Right lung (tissue), 10 donors: ENCODE measurements at places on chromosomes 3 and 15. TPM values are rescaled to one million over a fixed set of nuclear protein-coding genes. Genes with fewer than 3 reads are reported as not detected.

GRCh38 chr3:101879623-101880284 lies 30.4 kb downstream of the NFKBIZ start:
- DNase-seq, result no peak

Gene CSPG5
- 0.84 TPM for polyA plus RNA-seq

- DNase-seq, result peak; percentile 81
These were observed at the start of gene SLC9C1 for GRCh38 chr3:112293368-112294321. TSS of gene SLC9C1 (minus strand) at chr3:112294216. CDS start at chr3:112286791, 7,425 bp downstream.

DNA sequence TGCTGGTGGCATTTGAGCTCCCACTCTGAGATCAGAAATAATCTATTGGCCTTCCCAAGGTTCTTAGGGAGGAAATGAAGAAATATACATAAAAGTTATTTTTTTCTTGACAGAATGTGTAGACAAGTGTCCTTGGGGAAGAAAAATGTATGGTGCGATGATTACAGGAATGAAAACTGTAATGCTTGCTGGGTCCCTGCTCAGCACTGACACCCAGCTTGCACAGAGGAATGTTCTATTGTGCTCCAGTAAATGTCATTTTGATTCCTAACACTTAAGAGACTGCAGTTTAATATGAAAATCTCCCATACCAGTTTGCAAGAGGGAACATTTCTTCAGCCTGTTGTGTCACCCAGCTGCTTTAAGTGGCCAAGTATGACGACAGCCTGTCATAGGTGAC lies 271.3 kb upstream of the TPM1 start:
- DNase-seq, result no peak

- no peak for DNase-seq
These were observed 74.8 kb upstream of the MAGI1 start for GRCh38 chr3:66113542-66113941.

Gene FGF7
- polyA plus RNA-seq, result 21.8 TPM

DNA sequence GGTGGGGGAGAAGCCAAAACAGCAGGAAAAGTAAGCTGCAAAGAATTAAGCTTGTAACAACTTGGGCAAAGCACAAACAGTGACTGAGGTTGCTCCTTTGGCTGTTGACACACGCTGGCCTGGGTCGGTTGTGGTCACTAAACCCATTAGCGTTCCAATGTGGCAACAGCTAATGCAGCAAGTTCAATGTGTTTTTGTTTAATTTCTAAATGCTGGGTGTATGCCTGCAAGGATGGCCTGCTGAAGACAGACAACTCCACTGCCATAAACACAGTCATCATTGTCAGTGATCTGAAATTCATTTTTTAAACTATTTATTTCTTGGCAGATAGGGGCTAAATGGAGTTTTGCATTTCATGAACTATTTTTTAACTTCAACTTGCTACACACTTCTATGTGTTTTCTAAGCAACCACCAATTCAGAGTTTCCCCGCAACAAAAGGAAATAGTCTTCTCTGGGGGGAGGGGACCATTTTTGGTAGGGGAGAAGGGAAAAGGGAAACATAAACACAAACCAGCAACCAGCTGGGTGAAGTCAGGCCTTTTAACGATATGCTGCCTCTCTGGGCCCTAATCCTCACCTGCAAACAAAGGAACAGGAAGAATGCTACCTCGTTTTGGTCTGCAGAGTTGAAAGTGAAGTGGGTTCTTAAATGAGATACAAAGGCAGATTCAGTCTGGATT lies 34.8 kb upstream of the WNT5A start:
- DNase-seq, result no peak

DNA sequence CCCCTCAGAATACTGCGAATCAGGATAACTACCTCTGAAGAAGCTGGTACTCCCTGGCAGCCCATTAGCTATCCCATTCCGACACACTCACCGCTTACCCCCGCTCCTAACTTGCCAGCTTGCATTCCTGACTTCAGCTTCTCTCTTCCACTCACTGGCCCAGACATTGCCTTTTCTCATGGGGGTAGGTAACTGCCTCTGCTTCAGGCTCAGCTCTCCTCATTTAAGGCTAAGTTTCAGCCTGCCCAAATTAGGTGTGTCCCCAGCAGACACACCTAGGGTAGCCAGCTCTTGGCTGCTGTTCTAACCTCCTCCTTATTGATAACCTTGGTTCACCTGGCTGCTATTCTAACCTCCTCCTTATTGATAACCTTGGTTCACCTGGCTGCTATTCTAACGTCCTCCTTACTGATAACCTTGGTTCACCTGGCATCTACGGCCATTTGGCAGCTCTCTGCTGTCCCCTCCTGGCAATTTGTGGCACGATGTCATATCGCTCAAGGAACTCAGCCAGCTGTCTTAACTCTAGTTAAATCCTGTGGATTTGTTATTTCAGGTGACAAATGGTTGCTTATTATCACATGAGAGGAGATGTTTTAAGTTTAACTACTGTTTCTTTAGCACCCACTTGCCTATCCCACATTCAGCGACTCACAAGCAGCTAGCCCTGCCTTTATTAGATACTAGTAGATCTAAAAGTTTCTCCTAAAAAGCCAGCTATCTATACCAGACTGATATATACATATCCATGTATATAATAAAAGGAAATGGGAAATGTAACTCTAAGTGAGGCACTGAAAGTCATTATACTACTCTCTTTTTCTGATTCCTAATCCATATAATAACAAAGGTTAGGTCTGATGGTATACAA lies 106.5 kb upstream of the ACP3 start:
- no peak for DNase-seq

- no peak for DNase-seq
These were observed 13.9 kb downstream of the EOMES start for GRCh38 chr3:27708250-27708649.

DNA sequence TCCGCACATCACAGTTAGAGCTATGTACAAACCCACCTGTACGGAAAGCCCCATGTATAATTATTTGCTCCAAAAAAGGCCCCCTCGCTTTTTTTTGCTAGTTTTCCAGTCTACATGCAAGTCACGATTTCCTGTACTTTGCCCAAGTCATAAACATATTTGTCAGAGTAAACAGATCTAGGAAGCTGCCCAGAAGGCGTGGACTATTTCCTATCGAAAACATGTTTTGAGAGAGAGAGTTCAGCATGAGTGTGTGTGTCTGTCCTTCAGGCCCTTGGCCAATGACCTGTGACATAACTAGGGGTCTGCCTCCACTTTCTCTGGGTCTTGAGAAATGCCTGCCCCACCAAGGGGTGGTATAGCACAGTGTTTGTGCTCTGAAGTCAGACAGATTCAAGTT lies 72.7 kb upstream of the HACD2 start:
- DNase-seq, result no peak

GRCh38 chr15:100134586-100134985 lies 207.2 kb downstream of the ADAMTS17 start:
- no peak for DNase-seq

DNA sequence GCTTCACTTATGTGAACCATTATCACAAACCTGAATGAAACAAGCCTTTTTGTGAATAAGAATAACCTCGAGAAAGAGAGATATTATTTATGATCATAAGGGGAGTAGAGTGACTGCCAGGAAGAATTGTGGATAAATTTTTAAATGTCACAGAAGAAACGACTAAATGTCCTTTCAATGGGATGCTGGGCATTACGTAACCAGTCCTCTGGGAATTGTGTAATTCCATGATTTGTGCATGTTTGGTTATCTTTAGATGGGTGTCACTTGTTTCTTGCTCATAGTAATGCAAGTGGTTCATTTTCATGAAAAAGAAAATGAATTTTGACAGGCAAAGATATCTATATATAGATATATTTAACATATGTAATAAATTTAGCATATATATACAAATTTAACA lies 379.5 kb upstream of the AGTR1 start:
- no peak for DNase-seq

- no peak for DNase-seq
These were observed 95.1 kb downstream of the LRIG1 start for GRCh38 chr3:66405701-66406091.

DNA sequence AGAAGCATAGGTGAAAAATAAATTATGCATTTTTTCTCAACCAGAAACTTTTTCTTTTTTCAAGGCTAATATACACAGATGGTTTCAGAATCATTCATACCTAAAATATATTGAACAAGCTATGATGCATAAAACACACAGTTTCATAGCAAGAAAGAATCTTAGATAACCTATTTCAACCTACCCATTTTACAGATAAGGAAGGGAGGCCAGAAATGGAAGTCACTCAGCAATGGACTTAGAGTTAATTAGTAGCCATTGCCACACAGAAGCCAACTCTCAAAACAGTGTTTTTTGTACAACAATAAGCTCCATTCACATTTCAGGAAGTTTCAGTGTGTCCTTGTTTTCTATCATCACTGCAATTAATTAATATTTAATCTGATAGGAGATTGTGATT lies 27.5 kb upstream of the STRIT1 start:
- DNase-seq, result no peak

- DNase-seq, result no peak
These were observed 20.8 kb upstream of the APH1B start for GRCh38 chr15:63256433-63257274.

Gene DYNLT2B
- 26.4 TPM for polyA plus RNA-seq

GRCh38 chr3:168002786-168003368 lies 92.8 kb downstream of the GOLIM4 start:
- DNase-seq, result no peak

DNA sequence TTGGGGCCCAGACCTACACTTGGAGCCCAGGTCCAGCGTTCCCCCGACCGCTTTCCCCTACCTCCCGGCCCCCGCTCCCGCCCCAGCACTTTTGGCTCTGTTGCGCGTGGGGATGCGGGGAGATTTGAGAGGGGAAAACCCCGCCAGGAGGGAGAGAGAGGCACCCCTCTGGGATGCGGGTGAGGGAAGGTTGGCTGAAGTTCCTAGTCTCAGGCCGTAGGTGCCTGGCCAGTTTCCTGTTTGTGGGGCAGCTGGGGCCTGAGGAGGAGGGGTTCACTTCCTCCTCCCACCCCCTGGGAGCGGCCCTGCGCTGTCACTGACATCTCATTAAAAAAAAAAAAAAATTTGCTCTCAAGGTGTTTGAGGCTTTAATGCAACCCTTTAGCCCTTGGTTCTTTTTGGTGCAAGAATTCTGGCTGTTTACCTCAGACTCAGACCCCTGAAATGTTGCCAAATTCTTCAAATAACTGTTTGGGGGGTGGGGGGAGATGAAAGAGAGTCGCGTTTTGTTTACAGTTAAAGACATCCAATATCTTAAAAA lies 2.6 kb downstream of the FAM43A start:
- peak; percentile 58 for DNase-seq

DNA sequence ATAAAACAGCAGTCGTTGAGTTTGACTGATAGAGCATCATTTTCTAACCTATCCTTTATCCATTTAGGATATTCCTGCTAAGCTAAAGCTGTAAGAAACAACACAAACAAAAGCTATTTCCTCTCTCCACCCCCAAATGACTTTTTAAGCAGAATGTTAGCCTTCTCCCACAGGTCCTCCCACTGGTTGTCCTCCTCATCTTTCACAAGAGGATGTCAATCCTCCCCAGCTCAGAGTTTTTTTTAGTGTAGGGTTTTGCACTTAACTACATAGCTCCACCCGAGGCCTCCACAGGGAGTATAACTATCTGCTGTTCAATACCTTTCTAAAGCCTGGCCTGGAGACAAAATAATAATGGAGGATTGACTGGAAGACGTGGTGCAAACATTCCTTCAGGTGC lies 7.8 kb downstream of the SETMAR start:
- no peak for DNase-seq

DNA sequence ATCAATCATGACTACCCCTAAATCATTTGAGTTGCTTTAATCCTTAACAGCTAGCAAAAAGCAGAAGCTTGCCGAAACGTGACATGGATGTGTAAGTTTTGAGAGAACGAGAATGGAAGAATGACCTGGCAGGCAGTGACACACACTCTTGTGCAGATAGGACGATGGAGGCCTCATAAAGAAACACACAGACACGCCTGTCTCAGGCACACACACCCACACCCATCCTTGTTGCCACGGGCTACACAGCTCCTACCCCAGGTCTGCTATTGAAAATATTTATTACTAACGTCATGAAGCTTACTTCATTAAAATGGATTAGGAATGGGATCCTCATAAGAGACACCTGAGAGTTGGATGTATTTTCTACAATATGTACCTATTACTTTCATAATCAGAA lies 8.5 kb downstream of the MYO5C start:
- DNase-seq, result no peak

GRCh38 chr3:32326795-32327194 lies 64.9 kb upstream of the CMTM7 start:
- DNase-seq, result no peak

DNA sequence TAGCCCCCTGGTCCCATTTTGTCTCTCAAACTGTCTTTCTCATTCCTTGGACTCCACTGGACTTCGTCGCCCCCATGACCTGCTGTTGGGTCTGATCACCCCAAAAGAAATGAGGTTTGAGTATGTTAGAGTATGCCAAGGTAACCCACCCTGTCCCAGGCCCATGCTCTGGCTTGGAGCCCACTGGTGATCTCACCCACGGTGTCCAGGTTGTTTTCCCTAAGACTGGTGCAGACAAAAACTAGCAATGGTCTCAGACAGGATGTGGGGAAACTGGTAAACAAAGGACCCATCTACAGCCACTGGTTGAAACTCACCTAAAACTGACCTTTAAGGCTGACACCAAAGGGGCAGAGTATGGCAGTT lies 38.9 kb downstream of the EFCAB12 start:
- DNase-seq, result no peak

DNA sequence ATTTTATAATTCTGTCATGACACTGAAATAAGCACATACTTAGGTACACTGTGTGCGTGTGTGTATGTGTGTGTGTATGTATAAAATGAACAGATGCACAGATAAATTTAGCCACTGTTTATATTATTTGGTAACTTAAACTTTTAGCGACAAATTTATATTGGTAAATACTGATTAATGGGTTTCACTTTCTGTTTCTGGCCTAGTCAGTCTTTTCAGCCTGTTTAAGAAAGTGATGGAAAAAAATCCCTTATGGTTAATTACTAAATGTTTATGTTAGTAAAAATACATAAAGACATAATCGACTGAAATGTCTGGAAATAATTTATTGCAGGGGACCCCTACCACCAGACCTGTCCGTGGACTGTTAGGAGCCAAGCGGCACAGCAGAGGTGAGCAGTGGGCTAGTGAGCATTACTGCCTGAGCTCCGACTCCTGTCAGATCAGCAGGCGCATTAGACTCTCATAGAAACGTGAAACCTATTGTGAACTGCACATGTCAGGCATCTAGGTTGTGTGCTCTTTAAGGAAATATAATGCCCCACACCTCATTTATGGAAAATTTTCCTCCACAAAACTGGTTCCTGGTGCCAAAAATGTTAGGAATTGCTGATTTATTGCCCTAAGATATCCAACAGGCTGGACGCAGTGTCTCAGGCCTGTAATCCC lies 717.4 kb downstream of the SI start:
- DNase-seq, result no peak

Gene TM4SF1
- 116 TPM for polyA plus RNA-seq

Gene SLC28A1
- 0.24 TPM for polyA plus RNA-seq
